ENCODE measurements at places on chromosomes 13 and 19.

- no peak for DNase-seq
These were observed 518 bp downstream of the TFDP1 start for GRCh38 chr13:113584870-113585671.

GRCh38 chr13:27403727-27404385 lies 20.6 kb upstream of the GTF3A start:
- DNase-seq: no peak

GRCh38 chr19:17766543-17767131 lies 15.4 kb downstream of the FCHO1 start:
- DNase-seq: no peak

DNA sequence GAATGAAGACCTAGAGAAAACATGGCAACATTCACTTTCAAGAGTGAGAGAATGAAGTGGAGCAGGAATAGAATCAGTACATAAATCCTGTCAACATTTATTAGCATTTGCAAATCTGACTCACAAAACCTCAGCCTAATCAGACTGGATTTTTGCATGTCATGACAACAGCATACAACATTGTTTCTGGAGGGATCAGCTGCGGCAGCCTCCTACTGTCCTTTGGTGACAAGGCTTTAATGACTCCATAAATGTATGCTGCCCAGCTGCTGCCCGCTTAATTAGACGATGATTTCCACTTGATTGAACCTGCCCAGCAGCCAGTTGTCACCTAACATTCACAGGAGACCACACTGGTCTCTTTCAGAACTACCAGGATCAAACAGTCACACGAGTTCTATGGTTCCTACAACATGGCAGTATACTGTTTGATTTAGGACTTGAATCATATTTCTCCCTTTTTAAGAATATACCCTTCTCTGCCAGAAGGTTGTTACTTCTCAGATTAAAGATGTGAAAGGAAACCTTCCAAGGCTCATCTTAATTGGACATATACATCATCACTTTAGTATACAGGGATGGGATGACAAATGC lies 9.3 kb downstream of the EBPL start:
- DNase-seq: no peak

DNA sequence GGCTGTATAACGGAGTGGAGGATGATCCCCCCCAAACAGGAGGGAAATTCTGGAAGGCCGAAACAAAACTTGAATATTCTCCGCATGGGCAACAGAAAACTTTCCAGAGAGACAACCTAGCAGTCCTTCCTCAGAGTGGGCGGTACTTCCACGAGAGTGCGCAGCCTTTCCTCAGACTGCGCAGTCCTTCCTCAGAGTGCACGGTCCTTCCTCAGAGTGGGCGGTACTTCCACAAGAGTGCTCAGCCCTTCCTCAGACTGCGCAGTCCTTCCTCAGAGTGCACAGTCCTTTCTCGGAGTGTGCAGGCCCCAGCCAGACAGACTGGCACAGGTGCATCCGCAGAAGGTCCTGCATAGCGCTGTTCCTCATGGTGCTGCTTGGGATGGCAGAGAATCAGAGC lies 12.7 kb upstream of the GALP start:
- no peak for DNase-seq

- DNase-seq: no peak
These were observed 9.7 kb downstream of the DEDD2 start for GRCh38 chr19:42207767-42208271.

- no peak for DNase-seq
These were observed 534.5 kb downstream of the KLF5 start for GRCh38 chr13:73593199-73593765.

GRCh38 chr19:50501568-50502475 lies 9.2 kb downstream of the JOSD2 start:
- no peak for DNase-seq

GRCh38 chr13:73261739-73262216 lies 203.0 kb downstream of the KLF5 start:
- DNase-seq: no peak

GRCh38 chr13:32164622-32165268 lies 133.2 kb downstream of the FRY start:
- DNase-seq: no peak

DNA sequence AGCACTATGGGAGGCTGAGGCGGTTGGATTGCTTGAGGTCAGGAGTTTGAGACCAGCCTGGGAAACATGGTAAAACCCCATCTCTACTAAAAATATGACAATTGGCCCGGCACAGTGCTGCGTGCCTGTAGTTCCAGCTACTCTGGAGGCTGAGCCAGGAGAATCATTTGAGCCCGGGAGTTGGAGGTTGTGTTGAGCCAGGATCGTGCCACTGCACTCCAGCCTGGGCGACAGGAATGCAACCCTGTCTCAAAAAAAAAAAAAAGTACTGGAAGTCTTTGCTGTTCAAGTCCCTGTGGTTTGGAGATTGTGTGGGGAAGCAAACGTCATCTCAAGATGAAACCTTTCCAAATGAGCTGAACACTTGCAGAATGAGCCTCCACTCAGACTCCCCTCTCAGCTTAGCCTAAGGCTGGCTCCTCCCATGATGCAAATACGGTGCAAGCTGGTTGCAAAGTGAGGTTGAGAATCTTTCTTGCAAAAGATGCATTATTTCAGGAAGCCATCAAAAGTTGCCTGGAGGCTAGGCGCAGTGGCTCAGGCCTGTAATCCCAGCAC lies 46.2 kb downstream of the MYO9B start:
- DNase-seq: no peak

DNA sequence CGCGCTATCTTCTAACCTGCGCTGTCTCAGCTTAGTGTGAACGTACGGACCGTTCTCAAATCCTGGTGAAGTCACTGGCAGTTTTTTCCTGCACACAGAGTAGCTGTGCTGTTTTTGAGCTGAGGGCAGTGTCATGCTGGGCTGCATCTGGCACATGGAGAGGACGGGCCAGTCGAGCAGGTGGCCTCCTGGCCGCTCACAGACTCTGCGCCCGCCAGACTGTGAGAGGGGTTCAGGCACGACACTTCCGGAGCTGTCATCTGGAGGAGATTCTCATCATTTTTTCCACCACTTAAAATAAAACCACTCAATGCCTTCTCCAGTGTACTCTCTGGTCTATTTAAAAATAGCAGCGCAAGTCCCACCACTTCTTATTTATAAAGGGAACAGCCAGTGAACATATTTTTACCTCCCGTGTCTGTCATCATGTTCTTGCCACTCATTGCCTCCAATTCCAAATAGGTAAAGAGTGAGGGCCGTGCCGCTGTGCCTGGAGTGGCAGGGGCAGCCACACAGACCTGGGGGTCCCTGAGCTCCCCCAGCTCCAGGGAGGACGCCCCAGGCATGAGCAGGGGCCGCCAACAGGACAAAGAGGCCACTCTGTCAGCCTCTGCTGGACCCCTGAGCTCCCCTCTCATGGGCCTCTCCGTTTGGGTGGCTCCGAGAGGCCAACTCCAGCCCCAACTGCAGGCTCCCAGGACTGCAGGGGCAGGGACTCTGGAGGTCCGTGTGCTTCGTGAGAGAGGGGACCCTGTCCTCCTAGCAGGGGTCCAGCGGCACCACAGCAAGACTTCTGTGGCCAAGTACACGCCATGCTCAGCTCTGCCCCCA lies 36.9 kb upstream of the GRTP1 start:
- DNase-seq: no peak
